Activated CD8-positive, alpha-beta memory T cell treated with anti-CD3 and anti-CD28 coated beads for 36 hours (primary cell): ENCODE measurements at places on chromosomes 7 and 10. TPM values are rescaled to one million over a fixed set of nuclear protein-coding genes. Genes with fewer than 3 reads are reported as not detected.

Gene COPG2
- total RNA-seq, result 22.7 TPM

Gene LRMDA
- not detected for total RNA-seq

Gene CPED1
- total RNA-seq, result 0.04 TPM

Gene VCL
- 25.9 TPM for total RNA-seq

Gene DKK1
- not detected for total RNA-seq

Gene PDCD11
- 93.4 TPM for total RNA-seq

Gene FERD3L
- not detected for total RNA-seq

Gene ZNF37A
- 19.0 TPM for total RNA-seq

Gene POLR2J2
- total RNA-seq, result 9.7 TPM

Gene WBP1L
- total RNA-seq, result 13.8 TPM

Gene OR2A42
- total RNA-seq, result not detected
